ENCODE measurements at places on chromosomes 1 and 21. TPM values are rescaled to one million over a fixed set of nuclear protein-coding genes. Genes with fewer than 3 reads are reported as not detected.

GRCh38 chr1:43549921-43550597 lies 19.4 kb downstream of the PTPRF start:
- ATAC-seq, result peak; percentile 54

- no peak for ATAC-seq
Observed at GRCh38 chr1:48841461-48841860, 64.8 kb upstream of the BEND5 start.

DNA sequence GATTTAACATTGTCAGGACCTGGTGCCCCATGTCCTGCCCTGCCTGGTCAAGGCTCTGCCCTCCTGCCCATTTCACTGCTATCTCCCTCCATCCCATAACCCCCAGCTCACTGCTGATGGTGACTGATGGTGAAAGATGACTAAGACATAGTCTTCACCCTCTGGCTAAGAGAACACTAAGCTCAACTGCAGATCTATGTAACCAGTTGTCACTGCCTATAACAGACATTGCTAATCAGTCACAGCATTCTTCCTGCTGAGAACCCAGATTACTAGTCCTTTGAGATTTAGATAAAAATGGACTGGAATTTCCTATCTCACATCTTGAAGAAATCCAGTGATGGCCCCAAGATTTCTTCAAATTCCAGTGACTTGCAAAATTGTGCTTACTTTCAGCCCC lies 8.0 kb upstream of the ZNF362 start:
- no peak for ATAC-seq

The C1QA gene
- total RNA-seq, result not detected

GRCh38 chr1:236455243-236455642 lies 61.2 kb downstream of the EDARADD start:
- no peak for ATAC-seq

The PRAMEF1 gene
- total RNA-seq, result not detected

DNA sequence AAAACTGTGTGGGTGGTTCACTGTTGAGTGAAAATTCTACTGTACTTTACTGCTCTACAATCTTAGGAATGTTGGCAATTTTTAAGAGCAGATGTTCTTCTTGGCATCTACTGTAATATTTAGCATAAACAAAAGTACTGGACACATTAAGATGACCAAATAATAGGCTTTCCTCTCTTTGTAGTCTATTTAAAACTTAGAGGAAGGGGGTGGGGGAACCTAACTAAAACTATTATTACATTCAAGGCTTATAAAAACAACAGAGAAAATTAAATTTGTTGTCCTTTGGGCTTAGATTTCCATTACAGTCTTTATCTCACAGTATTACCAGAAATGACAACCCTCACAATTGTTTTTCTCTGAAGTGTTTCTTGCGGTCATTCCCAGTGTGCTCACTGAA lies 181.2 kb downstream of the PLPPR4 start:
- no peak for ATAC-seq

The SNX7 gene
- 2.0 TPM for total RNA-seq

GRCh38 chr1:12153181-12153785 lies 13.5 kb upstream of the TNFRSF1B start:
- peak; percentile 28 for ATAC-seq

DNA sequence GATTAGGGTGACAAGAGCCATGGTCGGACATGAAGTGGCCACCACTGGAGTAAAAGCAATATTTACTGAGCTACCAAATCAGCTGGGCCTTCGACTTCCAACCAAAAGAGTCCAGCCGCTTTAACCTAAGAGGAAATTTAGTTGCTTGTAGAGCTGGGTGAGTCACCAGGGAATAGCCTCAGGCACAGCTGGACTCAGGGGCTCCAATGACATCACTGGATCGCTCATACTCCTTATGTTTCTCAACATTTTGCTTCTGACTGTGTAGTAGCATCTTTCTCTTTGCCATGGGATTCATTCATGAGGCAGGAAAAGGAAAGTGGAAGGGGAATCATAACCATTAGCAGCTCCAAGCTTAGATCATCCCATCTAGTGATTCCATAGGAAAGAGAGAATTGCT lies 664.4 kb downstream of the MATN1 start:
- no peak for ATAC-seq

The TSSK3 gene
- total RNA-seq, result 0.61 TPM

DNA sequence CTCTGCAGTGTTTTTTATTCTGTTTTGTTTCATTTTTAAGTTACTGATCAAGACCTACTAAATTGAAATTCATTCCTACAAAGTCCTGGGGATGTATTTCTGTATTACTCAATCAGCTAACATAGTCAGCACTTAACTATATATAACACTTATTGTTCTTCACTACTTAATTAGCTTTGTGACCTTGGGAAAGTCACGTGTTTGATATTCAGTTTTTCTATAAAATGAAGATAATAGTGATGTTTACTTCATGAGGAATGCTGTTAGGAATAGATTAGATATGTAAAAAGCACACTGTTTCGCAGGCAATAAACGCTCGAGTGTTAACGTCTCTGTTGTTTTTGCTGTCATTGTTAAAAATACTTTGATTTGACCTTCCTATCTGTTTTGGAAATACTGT lies 44.6 kb downstream of the CTTNBP2NL start:
- ATAC-seq, result no peak

- no peak for ATAC-seq
Observed at GRCh38 chr1:81664341-81664740, 136.4 kb upstream of the ADGRL2 start.

- ATAC-seq, result no peak
Observed at GRCh38 chr1:178931858-178932551, 61.1 kb upstream of the ANGPTL1 start.

The C1QTNF12 gene
- total RNA-seq, result 7.5 TPM

The CYP2J2 gene
- 1.6 TPM for total RNA-seq

The RGS8 gene
- total RNA-seq, result 0.04 TPM

GRCh38 chr1:41109310-41110197 lies 88.0 kb upstream of the SLFNL1 start:
- ATAC-seq, result no peak

- no peak for ATAC-seq
Observed at GRCh38 chr1:247576514-247576913, 11.6 kb upstream of the OR2G2 start.

The TACSTD2 gene
- 1.1 TPM for total RNA-seq

GRCh38 chr1:71621785-71622184 lies 541.0 kb upstream of the ZRANB2 start:
- ATAC-seq, result no peak

DNA sequence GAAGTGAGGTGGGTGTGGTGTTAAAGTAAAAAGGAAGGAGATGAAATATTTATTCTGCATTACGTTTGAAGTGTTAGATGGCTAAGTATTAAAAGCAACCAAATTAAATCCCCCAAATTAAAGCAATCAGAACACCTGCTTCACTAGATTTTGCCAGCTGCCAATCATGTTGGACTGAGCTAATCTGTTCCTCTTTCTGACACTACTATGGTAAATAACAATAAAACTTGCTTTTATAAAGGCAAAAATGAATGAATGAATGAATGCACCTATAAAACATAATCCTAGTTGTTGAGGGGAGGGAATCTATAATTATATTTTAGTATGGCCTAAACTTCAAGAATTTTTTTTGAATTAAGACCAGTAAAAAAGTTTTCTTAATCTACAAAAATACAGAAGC lies 51.0 kb downstream of the RAB3GAP2 start:
- ATAC-seq, result no peak

DNA sequence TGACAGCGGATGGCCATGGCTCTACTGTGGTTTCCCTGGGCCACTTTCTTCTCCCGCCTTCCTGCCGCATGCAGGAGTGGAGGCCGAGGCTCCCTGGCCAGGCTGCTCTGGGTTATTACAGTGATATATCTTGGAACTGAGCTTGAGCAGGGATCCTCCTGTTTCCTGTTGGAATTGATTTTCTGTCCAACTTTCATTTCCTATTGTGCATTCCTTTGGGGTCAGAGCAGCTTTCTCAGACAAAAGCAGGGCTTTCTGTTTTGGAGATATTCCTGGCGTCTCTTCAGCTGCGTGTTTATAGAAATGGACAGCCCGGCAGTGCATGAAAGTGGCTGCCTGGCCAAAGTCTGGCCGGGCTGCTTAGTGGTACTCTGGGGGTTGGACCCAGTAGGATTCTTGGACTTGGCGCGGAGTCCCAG lies 146.4 kb downstream of the KIF26B start:
- no peak for ATAC-seq

The CCDC17 gene
- total RNA-seq, result 4.7 TPM

GRCh38 chr1:54487571-54488050 lies 60.4 kb upstream of the ACOT11 start:
- no peak for ATAC-seq

The UBQLN4 gene
- 36.7 TPM for total RNA-seq

GRCh38 chr1:181704546-181704945 lies 221.2 kb downstream of the CACNA1E start:
- ATAC-seq, result no peak

DNA sequence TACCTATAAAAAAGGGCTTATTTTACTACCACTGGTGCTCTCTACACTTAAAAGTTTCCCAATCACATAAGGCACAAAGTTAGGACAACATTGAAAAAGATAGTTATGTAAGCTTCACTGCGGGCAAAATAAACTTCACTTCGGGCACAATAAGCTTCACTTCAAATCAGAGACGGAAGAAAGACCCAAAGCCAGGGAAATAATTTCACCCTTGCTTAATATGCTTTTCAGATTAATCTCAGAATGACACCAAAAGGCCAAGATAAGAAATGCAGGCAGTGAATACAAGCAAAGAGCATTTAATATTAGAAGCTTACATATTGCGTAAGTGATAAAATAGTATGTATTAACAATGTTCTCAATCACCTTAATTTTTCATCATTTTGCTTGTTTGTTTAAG lies 444.2 kb downstream of the SETD4 start:
- ATAC-seq, result no peak

The ARHGEF10L gene
- total RNA-seq, result not detected

DNA sequence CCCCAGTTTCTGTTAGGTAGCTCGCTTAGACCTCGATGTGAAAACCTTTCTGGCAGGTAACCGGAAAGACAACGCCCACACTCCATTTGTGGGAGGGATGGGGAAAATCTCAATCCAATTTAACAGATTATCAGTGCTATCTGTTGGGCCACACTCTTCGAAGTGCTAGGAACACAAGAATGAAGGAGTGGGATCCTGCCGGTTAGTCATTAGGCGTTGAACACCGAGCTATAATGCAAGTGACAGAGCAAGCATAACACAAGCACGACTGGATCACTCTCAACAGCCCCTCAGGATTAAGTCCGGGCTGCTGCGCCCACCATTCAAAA lies 531 bp downstream of the SNIP1 start:
- ATAC-seq, result no peak

The BTBD8 gene
- 1.4 TPM for total RNA-seq

The LCE1B gene
- not detected for total RNA-seq

- ATAC-seq, result no peak
Observed at GRCh38 chr21:41692185-41692565, 74.7 kb downstream of the RIPK4 start.

The FALEC gene
- total RNA-seq, result 1.2 TPM

DNA sequence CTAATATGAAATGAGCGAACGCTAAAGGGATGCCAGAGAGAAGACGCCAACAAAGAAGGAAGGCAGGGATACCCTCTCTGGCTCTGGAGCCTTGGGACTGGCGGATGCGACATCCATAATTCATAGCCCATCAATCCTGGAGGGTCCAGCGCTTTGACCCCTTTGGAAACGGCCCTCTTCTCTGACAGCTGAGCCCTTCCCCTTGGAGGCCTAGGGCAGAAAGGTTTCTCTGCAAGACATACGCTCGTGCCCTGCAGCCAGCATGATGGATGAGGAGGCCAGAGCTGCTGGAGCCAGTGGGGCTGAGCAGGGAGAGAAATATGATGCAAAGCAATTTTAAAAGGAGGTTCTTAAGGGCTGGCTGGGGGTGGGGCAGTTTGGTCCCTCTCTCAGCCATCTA lies 22.2 kb downstream of the OPTC start:
- ATAC-seq, result no peak

GRCh38 chr1:19734472-19734999 lies 65.2 kb downstream of the TMCO4 start:
- no peak for ATAC-seq

The CD5L gene
- total RNA-seq, result not detected
